ENCODE measurements at places on chromosomes 13 and 19.

DNA sequence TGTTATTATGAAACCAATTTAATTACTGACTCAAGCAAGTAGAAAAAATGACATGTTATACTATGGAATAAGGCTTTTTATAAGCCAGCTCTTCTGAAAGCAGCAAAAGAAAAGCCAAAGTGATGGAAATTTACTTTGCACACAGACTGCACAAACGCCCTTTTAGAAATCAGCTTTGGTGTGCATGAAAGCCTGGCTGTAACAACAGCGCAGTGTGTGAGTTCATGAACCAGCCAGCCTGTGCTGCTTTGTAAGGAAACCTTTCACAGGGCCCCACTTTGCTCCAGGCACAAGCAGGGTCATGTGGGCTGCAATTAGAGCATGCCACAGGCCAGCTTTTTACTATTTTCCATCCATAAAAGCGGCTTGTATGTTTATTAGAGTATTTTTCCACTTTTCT lies 13.6 kb upstream of the IFT88 start:
- no peak for DNase-seq

GRCh38 chr13:112984954-112985802 lies 16.2 kb downstream of the MCF2L start:
- DNase-seq = no peak

GRCh38 chr19:49808711-49809159 lies 4.4 kb downstream of the FUZ start:
- DNase-seq = no peak

GRCh38 chr13:66402066-66402465 lies 828.1 kb downstream of the PCDH9 start:
- DNase-seq = no peak

DNA sequence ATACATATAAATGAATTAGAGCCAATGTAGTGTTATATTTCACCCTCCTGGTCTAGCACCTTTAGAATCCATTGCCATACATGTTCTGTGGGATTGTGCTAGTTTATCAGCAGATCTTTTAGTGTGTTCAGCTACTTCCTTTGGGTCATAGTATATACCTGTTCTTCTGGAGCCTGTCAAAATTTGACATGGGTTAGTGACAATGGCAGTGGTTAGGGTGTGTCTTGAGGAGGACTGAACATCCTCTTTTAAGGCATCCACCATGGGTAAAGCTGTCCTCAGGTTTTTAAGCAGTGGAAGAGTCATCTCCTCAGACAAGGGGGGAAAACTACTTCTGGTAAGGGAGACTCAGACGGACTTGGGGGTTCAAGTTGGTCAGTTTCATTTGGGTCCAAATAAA lies 29.4 kb downstream of the DNAJC3 start:
- DNase-seq = no peak

GRCh38 chr13:43794416-43794815 lies 7.6 kb upstream of the ENOX1 start:
- no peak for DNase-seq

GRCh38 chr19:47445937-47446402 lies 25.7 kb downstream of the SLC8A2 start:
- DNase-seq = no peak

All from NCI-H446 treated with DMSO at 0.1 percent for 48 hours (cell line).